GM12865 (cell line): ENCODE measurements at places on chromosomes 5 and 9.

DNA sequence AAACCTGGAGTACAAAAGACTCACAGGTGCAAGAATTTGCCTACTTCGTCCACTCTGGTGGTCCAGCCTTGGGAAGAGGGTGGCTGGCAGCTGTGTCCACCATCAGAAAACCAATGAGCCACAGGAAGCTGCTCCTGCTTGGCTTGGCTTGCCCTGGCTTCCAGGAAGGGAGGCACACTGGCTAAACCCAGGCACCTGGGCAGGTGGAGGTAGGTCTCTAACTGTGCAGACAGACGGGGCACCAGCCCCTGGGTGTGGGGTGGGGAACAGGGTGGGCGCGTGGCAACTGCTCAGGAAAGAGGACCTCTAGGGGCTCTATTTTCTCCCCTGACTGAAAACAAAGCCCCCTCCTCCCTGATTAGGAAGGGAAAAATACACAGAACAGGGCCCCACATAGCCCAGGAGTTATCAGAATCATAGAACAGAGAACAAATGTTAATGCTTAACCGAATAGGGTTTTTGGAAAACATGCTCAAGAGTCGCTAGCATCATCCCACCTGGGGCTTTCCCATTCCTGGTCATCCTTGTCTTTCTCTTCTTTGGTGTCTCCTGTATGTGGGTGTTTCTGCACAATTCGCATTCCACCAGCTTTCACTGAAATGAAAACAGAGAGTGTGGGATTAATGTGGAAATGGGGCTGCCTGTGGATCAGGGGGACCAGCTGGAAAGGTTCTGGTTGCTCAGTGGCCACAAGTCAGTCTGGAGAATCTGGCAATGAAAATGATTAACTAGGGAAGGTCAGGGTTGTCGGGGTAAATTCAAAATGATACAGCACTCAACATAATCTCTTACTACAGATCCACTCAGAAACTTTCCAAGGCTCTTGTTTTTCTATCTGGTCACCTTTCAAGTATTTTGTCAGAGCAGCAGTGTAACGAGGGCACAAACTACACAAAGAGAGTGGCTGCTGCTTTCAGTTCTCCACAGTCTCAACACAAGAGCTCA lies 13.1 kb downstream of the DAP start:
- no peak for DNase-seq

- no peak for DNase-seq
Measured at GRCh38 chr9:97625620-97626019, 7.5 kb downstream of the TSTD2 start.

- no peak for DNase-seq
Measured at GRCh38 chr5:14696057-14696456, 31.5 kb downstream of the OTULIN start.

DNA sequence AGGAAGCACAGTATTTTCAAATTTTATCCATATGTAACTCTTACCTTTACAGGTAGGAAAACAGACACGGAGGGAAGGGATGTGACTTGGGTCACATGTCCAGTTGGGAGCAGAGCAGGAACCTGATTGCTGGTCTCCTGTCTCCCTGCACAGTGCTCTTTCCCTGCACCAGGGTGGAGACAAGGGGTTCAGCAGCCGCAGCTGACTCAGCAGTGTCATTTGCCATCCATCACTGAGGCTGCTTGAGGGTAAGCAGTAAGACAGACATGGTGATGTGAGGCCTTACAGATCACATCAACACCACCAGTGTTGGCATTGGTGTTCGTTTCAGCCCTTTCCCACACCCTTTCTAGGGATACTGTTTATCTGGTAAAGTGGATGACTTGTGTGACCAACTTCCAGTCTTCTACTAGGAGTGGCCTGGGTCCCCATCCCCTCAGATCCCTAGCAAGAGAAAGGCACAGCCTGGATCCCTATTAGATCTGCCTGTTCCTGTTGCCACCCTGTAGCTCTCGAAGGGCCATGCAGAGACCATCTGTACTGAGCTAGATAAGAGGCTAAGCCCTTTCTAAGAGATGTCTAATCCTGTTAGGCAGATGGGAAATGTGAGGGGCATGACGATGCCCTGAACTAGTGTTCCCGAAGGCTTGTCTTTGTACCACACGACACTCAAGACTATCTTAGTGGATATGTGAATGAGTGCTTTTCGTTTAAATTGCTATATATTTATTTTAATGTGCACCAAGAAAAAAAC lies 29.1 kb downstream of the FRMPD1 start:
- DNase-seq: no peak

DNA sequence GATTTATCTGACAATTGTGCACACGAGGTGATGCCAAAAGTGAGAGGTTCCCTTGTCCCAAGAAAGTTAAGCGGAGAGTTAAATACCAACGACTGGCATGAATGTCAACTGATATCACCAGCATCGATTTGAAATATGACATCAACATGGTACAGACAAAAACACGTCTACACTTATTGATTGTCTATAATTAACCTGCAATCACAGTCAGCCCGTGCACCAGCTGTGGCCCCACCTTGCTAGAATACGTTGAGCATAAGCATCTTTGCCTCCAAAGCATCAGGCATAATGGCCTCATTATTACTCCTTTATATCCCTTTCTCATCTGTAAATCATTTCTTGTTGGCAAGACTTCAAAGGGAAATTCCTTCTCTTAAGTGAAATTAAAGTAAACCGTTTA lies 625.4 kb downstream of the IRX1 start:
- DNase-seq: no peak

DNA sequence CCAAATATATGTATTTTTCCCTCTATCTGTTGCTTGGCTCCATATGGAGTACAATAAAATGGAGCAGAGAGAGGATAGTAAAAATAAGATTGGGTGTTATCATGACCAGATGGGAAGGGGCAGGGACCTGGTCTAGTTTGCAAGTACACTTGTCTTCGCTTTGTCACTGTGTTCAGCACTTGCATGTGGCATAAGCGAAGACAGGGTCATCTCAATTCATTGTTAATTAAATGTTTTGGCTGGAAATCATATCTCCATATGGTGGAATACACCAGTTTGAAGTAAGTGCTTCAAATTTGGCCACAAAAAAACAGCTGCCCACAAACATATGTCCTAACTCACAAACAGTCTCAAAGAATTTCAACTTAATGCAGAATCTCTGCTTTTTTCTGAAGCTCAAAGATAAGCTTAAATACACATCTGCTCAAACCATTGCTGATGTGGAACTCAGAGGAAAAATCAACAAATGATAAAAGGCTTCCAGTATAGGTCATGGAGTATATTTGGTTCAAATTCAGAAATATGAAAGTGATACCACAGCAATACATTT lies 865.4 kb downstream of the TLE4 start:
- no peak for DNase-seq

DNA sequence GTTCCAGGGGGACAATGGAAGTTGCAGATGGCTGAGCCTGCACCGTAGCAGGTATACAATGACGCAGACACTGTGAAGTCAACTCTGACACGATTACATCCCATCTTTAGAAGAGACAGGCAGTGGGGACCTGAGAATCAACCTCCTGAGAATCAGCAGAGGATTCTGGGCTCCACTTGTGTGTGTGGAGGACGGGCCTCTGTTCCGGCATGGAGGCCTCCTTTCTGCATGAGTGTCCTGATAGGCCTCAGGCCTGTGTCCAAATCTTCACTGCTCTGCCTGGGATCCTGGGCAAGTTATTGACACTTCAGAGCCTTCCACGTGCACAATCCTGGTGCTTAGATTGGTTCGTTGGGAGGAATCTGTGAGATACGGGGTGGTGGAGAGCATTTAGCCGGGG lies 151.2 kb upstream of the COL5A1 start:
- no peak for DNase-seq

GRCh38 chr5:149432911-149433401 lies 53.9 kb upstream of the IL17B start:
- no peak for DNase-seq

GRCh38 chr5:95858023-95858461 lies 35.5 kb upstream of the GLRX start:
- no peak for DNase-seq

DNA sequence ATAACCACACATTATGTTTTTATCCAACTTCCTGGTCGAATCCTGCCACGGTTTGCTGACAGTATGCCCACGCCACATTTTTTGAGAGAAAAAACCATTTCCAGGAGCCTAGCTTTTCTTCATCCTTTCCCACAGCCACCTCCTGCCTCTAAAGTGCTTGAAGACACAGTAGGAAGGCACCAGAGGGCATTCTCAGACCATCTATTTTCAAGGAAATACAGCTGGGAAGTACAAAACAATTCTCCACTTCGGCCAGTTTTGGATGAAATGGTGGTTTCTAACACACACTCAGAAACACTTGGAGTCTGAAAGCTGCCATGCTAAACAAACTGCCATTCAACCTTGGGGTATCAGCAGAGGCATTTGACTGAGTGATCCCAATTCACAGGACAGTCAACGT lies 86.3 kb upstream of the RPS23 start:
- DNase-seq: no peak

DNA sequence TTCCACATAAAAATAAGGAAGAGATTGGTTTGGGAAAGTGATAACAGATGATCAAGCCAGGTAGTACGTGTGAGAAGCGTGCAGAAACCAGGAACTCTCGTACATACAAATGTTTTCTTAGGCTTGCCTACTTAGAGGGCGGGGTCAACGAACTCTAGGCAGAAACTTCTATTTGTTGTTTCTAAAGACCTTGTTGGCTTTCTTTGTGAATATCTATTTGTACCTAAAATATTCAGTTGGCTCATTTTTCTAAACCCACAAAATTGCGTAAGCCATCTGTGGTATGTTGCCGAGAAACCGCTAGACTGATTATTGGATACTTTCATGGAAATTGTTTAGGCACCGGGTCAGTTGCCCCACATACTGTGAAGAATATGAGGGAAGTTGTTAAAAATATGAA lies 458.5 kb downstream of the MAT2B start:
- DNase-seq: no peak

DNA sequence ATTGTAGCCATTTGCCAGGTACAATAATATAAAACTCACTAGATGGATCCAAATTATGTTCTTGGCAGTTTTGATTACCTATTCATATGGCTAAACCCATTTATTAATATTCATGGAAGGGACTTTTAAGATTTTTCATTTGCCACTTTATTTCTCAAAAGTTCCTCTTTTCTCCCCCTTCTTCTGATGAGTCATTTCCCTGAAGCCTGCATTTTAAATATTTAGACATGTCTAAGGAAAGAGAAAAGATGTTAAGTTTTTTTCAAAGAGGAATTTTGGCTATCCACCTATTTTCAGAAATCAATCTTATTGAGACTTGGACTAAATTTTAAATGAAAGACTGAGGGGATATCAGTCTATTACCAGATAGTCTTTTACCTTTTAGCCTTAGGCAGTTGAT lies 1189.4 kb downstream of the EFNA5 start:
- no peak for DNase-seq

DNA sequence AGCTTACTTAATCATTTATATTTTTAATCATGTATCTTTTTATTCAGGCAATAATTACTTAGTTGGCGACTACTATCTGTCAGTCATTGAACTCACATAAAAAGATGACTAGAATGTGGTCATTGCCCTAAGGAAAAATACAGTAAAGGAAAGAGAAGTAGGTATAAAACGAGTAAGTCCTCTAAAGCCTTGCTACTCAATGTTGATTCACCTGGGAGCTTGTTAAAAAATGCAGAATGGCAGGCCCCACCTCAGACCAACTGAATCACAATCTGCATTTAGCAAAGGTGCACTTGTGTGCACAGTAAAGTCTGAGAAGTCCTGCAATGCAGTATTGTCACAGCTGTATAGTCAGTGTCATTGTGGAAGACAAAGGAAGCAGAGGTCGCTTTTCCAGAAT lies 592.4 kb downstream of the CSNK1G3 start:
- DNase-seq: no peak

DNA sequence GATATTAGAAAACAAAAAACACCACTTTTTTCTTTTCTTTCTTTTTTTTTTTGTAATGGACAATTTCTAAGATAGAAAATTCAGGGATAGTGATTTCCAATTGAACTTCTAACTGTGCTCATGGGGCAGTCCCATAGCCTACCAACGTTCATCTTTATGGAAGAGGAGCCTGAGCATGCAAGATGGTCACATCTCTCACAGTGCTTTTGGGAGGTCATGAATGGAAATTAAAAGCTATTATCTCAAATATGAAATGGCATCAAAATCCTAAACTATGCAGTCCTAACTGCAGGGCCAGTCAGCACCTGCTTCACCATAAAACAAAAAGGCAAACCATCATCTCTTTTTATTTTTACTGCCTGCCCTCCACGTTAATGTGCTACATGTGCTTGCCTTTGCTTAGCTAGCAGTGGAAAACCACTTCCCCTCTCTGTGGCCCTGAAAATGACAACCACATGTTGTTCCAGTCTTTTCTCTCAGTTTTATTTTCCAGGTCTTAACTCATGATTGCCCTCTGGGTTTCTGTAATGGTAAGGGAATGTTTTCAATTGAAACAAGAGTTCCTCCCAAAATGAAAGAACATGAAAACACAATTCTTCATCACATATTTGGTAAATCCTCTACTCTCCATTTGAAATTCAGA lies 16.7 kb downstream of the IFNB1 start:
- peak; percentile 41 for DNase-seq

GRCh38 chr9:136473354-136473721 lies 9.5 kb downstream of the SEC16A start:
- no peak for DNase-seq

- no peak for DNase-seq
Measured at GRCh38 chr5:170206216-170206615, 26.6 kb upstream of the C5orf58 start.

DNA sequence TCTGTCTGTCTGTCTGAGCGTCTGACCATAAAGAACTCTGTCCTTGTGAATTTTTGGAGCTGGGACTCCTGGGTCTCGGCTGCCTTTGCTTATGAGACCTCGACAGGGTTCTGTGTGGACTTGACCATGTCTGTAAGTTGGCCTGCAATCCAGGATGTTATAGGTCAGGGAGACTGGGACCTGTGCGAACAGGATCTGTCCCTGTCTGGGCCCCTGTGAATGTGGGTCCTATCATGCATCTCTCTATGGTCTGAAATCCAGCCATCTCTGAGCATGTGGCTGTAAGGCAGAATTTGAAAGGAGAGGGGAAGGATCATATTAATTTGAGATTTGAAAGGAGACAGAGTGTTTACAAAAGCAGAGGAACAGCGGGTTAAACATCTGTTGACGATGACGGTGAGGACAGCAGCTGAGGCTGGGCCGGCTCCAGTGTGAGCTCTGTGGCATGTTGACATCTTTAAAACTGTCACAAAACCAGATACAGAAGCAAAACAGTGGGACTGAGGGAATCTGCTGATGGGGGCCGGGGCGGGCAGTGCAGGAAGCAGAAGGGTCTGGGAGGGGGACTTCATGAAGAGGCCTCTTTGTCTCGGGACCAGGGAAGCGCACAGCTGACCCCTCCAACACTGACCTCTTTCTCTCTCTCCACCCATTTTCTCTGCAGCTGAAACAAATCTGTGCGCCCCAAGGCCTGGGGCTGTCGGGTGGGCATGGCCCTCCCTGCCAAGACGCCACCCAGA lies 19.1 kb upstream of the MVB12B start:
- DNase-seq: no peak
